ENCODE measurements at places on chromosomes 7 and 10.

- no peak for DNase-seq
Observed at GRCh38 chr10:69538461-69538860, 34.8 kb downstream of the NEUROG3 start.

DNA sequence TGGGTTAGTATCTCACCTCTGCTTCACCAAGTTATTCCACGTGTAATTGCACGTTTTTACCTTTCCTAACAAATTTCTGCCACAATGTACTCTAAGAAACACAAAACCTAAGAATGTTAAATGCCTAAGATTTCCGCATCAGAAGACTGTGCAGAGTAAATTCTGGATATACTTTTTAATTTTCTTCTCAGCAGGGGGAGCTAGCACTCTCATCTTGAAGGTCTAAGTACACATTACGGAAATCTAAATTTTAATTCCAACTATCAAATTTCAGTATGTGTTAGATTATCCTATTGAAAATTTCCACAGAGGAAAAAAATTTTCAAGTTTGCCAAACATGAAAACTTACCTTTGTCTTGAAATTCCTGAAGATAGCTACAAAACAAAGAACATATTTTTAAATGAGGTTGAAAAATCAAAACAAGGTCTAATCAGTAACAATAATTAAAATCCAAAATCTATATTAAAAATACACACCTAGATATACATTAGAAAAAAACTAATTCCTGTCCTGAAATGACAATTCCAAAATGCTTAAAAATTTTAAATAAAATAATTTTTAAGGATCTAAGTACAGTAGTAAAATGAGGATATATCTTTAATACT is 10.5 kb downstream of the SKAP2 start:
- DNase-seq, result no peak

- no peak for DNase-seq
Observed at GRCh38 chr10:133253361-133253955, 15.8 kb downstream of the VENTX start.

DNA sequence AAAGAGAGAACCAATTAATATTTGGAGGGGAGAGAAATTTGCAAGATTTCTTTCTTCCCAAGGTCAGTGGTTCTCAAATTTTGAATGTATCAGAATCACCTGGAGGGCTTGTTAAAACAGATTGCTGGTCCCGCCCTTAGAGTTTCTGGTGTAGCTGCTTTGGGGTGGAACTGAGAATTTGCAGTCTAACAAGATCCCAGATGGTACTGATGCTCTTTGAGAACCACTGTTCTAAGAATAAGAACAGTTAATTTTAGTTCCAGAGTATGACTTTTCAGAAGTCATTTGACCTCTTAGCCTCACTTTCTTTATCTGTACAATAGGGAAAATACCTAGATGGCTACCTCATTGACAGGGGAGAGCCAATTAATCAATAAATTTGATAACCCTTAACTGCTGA is 161.6 kb downstream of the PRKG1 start:
- no peak for DNase-seq

- DNase-seq, result peak; percentile 26
Observed at GRCh38 chr10:323651-324293, 188.5 kb downstream of the ZMYND11 start.

GRCh38 chr7:82433507-82433906 is 10.1 kb downstream of the CACNA2D1 start:
- DNase-seq, result no peak

- no peak for DNase-seq
Observed at GRCh38 chr7:90424720-90425119, 21.5 kb downstream of the CLDN12 start.

GRCh38 chr10:101355072-101355706 is 1.2 kb downstream of the BTRC start:
- DNase-seq, result no peak

GRCh38 chr7:116172353-116172752 is 38.0 kb upstream of the TES start:
- no peak for DNase-seq

GRCh38 chr10:60652628-60653027 is 125.7 kb upstream of the CDK1 start:
- DNase-seq, result no peak

- no peak for DNase-seq
Observed at GRCh38 chr10:63886281-63887022, 365.3 kb downstream of the REEP3 start.

- DNase-seq, result no peak
Observed at GRCh38 chr7:45203459-45203858, 45.9 kb downstream of the RAMP3 start.

DNA sequence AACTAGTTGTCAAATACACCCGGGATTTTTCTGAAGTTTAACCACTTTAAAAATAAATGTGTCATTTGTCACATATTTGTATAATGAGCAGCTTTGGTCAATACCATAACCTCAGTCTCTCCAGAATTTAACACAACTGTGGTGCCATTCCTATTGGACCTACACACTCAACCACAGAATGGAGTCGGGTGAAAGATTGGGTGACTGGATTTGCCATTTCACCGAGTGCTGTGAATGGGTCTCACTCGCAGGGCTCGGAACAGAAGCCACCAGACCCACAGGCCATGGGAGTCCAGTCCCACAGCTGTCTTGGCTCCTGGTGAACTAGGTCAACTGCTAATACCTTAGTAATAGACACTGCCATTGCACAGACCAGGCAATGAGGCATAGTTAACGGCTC is 298.4 kb downstream of the CCDC3 start:
- no peak for DNase-seq

DNA sequence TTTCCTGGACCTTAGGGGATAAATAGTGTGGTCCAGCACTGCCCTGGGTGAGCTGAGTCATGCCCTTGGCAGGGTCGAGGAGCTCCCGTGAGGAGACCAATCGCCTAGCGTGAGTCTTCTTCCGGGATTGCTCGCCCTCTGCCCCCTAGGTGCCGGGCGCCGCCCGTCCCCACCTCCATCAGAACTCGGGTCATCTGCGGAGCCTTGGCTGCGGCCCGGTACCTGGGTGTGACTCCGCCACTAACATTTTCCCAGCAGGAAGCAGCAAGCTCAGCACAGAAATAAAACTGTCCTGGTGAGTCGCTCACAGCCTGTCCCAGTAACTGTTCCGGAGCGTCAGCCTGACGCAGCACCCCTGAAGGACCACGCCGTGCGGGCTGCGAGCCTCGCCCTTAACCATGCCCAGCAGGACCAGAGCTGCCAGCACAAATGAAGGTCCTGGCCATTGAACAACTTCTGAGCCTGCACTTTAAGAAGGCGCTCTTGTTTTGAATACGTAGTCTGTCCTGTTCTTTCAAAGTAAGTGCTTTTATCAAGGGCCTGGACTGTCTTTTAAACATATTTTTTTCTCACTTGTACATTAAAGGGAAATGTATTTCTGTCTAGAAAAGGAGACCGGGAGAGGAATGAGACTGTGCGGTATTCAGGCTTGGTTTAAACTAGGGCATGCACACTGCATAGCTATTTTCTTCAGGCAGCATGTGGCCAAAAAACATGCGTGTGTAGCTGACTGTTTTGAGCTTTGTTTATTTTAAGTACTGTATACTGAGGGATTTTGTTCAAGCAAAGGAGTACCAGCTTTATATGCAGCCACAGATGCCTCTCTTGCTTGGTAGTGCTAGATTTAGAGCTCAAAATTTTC is 136.7 kb downstream of the HECW1 start:
- DNase-seq, result no peak

GRCh38 chr7:129676017-129676897 is 64.7 kb downstream of the NRF1 start:
- DNase-seq, result no peak

GRCh38 chr10:104457543-104457828 is 103.9 kb downstream of the CFAP58 start:
- no peak for DNase-seq

- no peak for DNase-seq
Observed at GRCh38 chr7:45138433-45139267, 18.9 kb upstream of the RAMP3 start.

DNA sequence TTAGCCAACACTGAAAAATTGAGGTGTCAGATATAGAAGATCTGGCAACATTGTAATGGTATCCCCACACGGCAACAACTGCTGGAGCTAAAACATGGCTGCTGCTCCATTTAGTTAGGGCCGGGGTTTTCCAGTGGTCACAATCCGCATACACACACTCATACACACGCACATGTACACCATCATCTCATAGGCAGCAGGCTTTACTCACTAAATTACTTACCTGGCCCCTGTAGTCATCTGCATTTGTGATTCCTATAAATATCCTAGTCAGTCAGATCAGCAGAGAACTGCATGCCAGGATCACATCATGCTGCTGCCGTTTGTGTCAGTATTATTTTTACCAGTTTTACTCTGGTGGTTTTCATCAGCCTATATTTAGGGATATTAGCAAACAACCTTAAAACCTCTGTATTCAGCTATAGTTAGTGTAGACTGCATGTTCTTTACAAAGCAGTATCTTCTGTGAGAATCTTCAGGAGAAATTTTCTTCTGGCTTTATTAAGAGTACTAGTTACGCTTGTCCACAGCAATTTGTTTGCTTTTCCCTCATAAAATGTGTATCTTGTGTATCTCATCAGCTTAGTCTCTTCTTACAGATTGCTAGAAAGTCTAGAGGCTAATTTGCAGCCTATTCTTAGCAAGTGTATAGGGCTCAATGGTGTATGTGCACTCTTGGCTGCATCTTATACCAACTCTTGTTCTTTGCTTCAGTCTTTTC is 38.3 kb upstream of the PTPN12 start:
- no peak for DNase-seq

DNA sequence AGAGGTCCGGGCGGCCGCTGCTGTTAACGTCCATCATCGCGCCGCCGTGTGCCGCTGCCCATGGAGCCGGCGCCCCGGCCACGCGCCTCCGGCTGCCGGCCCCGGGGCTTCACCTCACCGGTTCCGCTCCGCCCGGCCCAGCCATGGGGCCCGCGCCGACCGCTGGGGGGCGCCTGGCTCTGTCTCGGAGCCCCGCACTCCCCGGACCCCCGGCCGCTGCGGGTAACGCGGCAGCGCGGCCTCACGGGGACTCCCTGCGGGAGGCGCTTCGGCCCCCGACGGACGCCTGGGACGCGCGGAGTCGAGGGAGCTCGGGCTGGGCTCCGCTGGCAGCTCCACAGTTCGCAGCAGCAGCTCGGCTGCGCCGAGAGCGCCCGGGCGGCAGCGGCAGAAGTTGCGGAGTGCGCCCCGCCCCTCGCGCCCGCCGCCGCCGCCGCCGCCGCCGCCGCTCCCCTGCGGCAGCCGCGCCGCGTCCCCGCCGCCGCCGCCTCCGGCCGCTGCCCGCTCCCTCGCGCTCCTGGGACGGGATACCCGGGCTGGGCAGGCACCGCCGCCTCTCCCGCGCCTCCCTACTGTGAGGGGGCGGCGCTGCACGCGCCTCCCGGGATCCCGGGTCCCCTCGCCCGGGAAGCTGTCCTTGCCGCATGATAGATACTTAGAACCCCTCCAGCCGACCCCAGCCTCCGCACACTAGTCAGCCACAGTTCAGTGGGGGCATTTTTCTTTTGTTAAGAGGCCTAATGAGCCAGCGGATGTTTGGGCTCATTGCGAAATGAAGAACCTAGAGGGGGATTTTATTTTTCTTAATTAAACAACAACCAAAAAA is at the start of gene HTR7:
TSS of gene HTR7 (minus strand) at position 405 of the 826 bp plus-strand sequence. CDS start at position 37, 368 bp downstream.
- DNase-seq, result peak; percentile 52

GRCh38 chr7:132075515-132075914 is 500.8 kb downstream of the PLXNA4 start:
- no peak for DNase-seq

Measured in CD8-positive, alpha-beta T cell (primary cell).